Foreskin melanocyte (primary cell): ENCODE measurements at places on chromosomes 2 and 18.

- no peak for DNase-seq
These were observed 70.2 kb upstream of the TEX51 start for GRCh38 chr2:126828491-126828890.

DNA sequence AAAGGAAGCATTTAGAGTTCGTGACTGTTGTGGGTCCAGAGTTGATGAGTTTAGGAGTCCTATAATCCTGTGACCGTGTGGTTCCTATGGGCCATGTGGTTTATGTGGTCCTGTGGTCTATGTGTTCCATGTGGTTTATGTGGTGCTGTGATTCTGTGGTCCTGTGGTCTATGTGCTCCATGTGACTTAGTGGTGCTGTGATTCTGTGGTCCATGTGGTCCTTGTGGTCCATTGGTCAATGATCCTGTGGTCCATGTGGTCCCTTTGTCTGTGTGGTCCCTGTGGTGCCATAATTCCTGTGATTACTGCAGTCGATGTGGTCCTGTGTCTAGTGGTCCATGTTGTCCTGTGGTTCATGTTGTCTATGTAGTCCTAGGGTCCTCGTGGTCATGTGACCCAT is 167.3 kb downstream of the TMEM18 start:
- no peak for DNase-seq

GRCh38 chr18:49901862-49902340 is 88.6 kb upstream of the ACAA2 start:
- no peak for DNase-seq

DNA sequence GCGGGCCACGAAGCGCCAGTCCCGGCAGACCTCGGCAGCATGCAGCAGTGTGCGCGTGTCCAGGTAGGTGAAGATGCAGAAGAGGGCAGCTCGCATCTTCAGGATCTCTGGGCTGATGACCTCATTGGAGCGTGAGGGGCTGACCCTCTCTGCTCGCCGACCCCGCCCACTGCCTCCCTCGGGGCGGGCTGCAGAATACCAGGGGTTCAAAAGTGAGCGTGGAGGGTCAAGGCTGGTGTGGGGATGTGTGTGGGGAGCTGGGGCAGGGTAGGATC is 20.0 kb downstream of the FBXO41 start:
- DNase-seq, result no peak

- DNase-seq, result no peak
These were observed 19.8 kb downstream of the CCT7 start for GRCh38 chr2:73253901-73254300.

GRCh38 chr2:233453916-233454315 is 99.6 kb downstream of the DGKD start:
- no peak for DNase-seq

DNA sequence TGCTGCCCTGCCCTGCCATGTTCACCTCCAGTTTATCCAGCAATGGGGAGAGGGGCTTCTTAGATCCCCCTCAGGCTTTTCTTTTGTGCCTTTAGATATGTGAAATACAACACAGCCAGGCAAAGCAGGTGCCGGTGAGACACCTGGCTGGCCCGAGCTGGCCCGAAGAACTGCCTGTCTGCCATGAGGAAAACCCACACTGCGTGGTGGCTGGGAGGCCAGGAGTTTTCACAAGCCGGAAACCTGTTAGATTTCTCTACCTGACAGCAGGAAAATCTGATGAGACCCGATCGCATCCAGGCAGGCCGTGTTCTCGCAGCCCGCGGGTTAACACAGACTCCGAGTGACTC is 5.7 kb upstream of the GAL3ST2 start:
- no peak for DNase-seq

DNA sequence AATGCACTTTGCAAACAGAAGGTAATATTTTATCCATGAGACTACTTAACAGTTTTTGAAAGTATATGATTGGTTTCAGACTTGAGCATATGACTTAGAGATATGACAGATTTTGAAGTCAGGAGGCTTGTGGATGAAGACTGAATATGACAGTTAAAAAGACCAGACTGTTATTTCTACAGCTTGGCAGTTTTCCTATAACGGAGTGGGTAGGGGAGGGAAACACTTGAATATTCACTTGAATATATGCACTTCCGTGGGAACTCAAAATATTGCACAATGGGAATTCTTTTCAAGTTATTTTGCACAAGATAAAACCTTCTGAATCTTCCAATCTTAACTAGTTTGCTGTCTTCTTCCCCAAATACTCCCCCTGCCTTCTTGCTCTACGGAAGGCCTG is 64.6 kb upstream of the ACKR3 start:
- no peak for DNase-seq

DNA sequence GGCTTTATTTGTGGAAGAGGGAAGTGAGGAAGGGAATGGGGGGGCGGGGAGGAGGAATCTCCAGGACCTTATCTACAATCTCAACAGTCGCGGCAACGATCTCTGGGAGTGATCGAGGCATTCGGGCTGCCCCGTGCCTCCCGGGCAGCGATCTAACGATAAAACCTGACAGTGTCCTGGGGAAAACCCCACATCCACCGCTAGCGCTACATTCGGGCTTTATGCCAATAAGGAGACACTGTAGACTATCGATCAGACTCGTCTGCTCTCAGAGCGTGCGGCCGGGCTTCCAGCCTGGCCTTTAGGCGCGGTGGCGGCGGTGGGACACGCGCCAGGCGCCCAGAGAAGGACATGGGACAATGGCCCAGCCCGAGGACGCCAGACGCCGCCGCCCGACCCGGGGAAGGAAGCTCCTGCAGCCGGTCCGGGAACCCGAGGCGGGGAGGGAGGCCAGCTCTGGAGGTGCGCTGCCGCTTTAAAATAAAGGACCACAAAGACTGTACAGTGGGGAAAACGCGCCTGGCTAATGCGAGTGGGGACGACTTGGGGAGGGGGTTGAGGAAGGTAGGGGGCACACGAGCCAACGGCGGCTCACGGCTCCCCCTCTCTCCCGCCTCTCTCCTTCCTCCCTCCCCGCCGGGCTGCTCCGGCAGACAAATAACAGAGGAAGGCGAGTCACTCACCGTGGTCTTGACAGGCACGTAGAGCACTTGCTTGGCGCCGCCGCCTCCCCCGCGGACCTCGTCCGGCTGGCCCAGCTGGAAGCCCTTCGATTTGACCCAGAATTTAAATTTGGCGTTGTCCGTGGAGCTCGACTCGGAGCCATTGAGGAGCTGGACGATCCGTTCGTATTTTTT is 2.2 kb downstream of the NOL4 start:
- DNase-seq, result no peak

GRCh38 chr2:207883002-207883780 is 113.5 kb upstream of the FZD5 start:
- no peak for DNase-seq

- no peak for DNase-seq
These were observed 4.5 kb upstream of the RND3 start for GRCh38 chr2:150491943-150492342.

DNA sequence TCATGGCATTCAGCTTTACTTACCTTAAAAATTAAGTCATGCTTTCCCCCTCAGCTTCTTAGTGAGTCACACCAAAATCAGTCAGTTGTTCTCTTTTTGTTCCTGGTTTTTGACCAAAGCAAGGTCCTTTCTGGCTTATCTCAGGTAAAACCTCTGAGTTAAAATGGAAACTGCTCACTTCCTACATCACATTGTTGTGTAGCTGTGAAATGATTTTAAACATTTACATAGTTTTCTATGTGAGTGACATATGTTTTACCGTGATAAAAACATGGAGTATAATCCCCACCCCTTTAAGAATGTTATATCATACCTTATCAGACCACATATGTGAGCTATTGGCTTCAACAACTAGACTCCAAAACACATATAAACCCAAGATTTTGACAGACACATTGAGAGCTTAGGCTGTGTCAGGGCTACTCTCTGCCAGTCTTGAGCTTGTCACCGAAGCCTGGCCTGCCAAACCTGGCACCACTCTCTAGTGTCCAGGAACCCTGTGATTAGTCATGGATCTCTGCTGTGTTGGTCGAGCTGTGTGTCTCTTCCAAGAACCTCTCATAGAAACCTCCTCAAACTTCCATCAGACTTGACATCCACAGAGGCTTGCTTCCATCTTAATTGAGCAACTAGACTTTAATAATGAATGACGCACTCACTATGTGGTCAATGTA is 294.5 kb upstream of the FBXO11 start:
- DNase-seq, result no peak

- DNase-seq, result no peak
These were observed 10.8 kb downstream of the SPR start for GRCh38 chr2:72897785-72898584.

DNA sequence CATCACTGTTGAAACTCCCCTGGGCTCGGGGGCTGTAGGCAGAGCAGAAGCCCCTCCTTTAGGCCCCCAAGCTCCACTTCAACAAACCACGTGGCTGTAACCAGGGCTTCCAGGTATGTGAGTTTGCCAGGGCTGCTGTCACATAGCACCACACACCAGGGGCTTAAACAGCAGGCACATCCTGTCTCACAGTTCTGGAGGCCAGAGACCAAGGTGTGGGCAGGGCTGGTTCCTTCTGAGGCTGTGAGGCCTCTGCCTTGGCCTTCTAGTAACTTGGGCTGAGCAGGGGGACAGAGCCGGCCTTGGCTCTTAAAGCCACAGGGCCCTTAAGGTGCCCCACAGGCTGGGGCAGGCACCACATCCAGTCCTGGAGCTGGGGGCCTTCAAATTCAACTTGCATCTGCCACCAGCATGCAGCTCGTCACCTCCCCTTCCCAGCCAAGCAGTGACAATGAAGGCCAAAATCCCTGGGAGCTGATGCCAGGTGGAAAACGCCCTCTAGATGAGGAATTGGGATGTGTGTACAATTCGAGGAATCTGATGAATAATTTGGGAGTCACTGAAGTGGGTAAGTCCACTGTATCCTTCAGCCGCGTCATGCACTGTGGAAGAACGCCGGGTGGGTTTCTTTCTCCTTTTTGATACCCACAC is 104.2 kb upstream of the ODC1 start:
- DNase-seq, result no peak

DNA sequence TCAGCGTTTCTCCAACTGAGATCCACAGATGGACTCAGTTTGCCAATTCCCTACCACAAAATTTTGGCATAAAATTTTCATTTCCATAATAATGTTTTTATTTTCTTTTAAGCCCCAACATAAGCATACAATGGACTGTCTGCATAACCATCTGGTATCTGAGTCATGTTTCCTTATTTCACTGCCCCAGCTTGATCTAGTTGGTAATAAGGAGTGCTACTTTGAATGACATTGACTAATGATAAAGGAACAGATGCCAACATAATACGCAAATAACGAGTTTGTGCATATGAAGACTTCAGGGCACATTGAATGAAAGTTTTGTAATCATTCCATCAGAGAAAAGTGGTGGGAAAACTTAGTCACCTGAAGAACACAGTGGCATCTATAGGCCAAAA is 8.8 kb upstream of the MBD2 start:
- no peak for DNase-seq

GRCh38 chr2:177758591-177759371 is 313.8 kb downstream of the PDE11A start:
- peak; percentile 87 for DNase-seq

GRCh38 chr2:151657667-151658076 is 76.6 kb downstream of the NEB start:
- no peak for DNase-seq

DNA sequence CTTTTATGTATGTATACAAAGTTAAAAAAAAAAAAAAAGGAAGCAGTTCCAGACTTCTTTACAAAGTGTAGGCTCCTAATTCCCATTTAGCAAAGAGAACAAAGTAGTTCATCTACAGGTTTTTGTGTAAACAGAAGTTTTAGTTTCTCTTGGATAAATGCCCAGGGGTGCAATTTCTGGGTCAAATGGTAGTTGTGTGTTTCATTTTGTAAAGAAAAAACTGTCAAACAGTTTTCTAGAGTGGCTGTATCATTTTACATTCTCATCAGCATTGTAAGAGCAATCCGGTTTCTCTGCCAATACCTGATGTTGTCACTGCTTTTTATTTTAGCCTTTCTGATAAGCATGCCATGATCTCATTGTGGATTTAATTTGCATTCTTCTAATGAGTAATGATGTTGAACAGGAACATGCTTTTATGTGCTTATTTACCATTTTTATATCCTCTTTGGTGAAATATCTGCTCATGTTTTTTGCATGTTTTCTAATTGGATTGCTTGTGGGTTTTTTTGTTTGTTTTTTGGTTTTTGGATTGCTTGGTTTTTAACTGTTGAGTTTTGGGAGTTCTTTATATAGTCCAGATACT is 16.6 kb upstream of the PSME4 start:
- no peak for DNase-seq

GRCh38 chr18:23416298-23416697 is 36.8 kb upstream of the RIOK3 start:
- DNase-seq, result no peak

- no peak for DNase-seq
These were observed 165.2 kb downstream of the TMEM200C start for GRCh38 chr18:5729983-5730699.

GRCh38 chr2:194328456-194328855 is 1328.6 kb upstream of the SLC39A10 start:
- no peak for DNase-seq

- no peak for DNase-seq
These were observed 372.9 kb upstream of the HS6ST1 start for GRCh38 chr2:128691526-128691925.

- no peak for DNase-seq
These were observed 71.2 kb downstream of the MYO1B start for GRCh38 chr2:191316246-191316994.

GRCh38 chr2:26675651-26676255 is 16.8 kb upstream of the KCNK3 start:
- DNase-seq, result no peak

- no peak for DNase-seq
These were observed 123.8 kb downstream of the NCKAP5 start for GRCh38 chr2:133444465-133444864.

DNA sequence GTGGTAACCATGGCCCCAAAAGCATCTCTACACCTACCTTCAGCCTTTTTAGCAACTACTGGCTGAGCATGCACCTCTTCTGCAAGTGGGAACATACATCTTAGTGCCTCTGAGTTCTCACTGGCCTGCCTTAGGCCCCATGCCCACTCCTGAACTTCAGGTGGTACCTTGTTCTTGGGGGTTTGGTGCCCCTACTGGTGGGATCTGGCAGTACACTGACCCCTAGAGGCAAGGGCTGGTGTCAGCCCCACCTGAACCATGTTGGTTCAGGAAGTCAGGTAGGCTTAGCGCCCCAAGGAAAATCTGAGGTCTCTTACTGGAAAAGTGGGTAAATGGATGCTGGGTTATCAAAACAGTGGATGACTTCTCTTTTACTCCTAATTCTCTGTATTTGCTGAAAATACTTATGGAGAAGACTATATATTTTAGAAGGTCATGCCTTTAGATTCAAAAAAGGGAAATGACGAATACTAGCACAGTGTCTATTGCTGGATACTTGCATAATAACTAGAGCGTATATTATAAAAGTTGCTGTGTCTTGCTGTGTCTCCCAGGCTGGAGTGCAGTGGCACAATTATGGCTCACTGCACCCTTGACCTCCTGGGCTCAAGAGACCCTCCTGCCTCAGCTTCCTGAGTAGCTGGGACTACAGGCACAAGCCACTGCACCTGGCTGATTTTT is 84.6 kb downstream of the RAB31 start:
- no peak for DNase-seq

GRCh38 chr2:13433954-13434353 is 717.2 kb downstream of the TRIB2 start:
- no peak for DNase-seq
